ENCODE measurements at places on chromosomes 12 and 14.

DNA sequence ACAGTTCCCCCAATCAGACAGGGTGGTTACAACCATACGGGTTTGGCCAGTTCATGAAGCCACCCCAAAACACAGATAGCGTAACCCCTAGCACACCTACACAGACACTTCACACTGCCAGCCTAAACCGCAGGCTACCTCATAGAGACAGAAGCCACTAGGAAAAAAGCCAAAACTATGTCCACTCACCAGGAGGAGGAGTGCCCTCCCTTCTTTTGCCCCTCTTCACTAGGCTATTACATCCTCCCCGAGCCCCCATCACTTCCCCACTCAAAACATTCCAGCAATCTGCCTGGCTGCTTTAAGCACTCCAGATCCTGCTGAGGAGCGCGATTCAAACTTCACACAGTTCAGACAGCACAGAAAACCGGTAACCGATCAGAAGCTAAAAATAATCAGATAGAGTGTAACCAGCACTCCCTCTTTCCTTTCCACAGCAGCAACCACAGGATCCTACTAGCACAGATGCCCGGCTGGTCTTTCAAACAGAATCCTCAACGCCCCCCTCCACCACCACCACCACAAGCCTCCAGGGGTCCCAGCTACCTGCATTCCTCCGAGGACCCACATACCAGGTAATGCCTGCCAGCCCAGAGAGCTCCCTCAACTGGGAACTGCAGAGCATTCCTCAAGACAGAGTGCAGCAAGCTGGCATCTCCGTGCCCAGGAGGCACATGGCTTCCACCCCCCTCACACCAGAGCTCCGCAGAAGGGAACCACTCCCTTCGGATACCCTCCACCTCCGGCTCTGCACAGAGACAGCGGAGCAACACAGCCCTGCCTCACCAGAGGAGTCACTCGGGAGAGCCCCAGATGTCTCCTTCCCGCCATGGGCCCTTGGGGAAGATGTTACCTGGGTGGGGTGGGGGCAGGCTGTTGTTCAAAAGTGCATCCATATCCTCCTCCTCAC lies 1.5 kb downstream of the CHD4 start:
- DNase-seq: peak; percentile 19

DNA sequence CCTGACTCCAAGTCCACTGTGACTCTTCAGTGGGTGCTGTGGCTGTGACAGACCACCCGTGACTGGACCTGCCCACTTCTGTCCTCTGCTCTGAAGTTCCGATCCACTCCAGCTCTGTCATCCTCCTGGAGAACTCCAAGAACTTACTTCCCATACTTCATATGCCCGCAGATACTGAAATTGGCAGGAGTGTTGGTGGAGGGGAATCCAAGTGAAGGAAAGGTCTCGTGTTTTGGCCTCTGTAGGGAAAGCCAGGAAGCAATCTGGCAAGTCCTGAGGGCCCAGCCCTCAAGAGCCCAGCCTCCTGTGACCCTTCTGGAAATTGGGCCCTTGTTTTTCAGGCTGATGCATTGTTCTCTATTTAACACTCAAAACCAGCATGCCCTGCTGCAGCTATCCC lies 22.4 kb upstream of the FKBP4 start:
- DNase-seq: no peak

GRCh38 chr12:8960176-8960575 lies 10.7 kb upstream of the M6PR start:
- no peak for DNase-seq

DNA sequence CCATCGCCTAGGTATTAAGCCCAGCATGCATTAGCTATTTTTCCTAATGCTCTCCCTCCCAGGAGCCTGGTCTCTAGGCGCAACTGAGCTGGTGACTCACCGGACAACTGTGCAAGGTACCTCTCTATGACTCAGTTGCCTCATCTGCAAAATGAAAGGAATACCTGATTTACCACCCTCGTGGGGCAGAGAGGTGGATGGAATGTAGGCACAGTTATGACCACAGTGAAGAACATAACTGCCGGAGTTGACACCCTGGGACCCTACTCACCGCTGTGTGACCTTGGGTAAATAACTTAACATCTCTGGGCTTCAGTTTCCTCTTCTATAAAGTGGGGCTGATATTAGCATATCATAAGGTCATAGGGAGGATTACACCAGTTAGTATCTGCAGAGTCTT lies 22.6 kb downstream of the BCL11B start:
- DNase-seq: no peak

GRCh38 chr12:124888260-124888659 lies 24.6 kb upstream of the SCARB1 start:
- DNase-seq: no peak

GRCh38 chr14:60178820-60179219 lies 13.6 kb upstream of the DHRS7 start:
- no peak for DNase-seq

- peak; percentile 91 for DNase-seq
Measured at GRCh38 chr12:43742106-43742505, 16.5 kb downstream of the PUS7L start.

DNA sequence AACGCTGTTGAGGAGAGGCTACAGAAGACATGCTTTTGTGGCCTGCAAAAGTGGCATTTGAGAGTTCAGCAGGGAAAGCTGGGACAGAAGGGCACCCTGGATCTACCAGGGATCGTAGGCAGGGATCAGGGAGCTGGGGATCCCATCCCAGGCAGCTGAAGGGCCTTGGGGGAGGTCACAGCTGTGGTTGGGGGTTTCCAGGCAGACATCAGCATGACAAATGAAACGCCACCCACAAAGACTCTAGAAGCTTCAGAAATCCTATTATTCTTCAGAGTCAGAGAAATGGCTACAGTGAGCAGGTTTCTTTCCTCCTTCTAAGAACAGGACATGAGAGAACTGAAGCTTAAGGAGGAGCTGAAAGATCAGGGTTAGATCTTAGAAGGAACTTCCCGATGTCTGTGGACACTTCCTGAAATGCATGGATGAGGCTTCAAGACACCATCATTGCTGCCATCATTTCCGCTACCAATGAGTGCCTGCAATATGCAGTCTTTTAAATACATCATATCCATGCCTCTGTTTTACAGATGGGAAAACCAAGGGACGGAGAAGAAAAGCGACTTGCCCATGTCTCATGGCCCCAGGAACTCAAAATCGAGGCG lies 104.3 kb downstream of the RBM19 start:
- peak; percentile 18 for DNase-seq

GRCh38 chr12:131390412-131391334 lies 320.2 kb upstream of the SFSWAP start:
- no peak for DNase-seq

GRCh38 chr14:77979171-77979570 lies 179.3 kb downstream of the ADCK1 start:
- no peak for DNase-seq

- no peak for DNase-seq
Measured at GRCh38 chr12:103556890-103557627, 30.0 kb upstream of the STAB2 start.

- no peak for DNase-seq
Measured at GRCh38 chr12:48613321-48613720, 43.5 kb upstream of the LALBA start.

DNA sequence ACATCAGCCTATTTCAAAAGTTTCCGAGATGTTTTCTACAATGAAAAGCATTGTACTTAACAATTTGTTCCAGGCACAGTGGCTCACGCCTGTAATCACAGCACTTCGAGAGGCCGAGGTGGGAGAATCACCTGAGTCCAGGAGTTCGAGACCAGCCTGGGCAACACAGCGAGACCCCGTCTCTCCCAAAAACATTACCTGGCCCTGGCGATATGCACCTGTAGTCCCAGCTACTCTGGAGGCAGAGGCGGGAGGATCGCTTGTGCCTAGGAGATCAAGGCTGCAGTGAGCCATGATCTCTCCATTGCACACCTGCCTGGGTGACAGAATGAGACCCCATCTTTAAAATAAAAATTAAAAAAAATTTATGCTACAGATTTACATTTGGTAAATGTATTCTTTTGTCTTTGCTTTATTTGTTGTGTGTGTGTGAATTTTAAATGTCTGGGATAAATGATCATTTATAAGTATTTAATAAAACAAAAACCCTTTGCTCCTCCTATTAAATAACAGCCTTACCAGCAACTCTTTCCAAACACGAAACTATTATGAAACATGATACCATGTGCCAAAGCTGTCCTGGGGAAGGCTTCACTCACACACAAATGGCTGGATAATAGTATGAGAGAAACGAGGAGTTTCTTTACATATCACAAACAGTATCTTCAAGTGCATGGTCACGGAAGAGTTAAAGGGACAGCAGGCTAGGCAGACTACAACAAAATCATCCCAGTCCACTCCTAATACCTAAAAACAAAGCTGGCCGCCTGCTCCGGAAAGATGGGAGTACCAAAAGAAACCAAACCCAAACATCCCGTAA lies 1.1 kb downstream of the ATXN3 start:
- peak; percentile 20 for DNase-seq

- peak; percentile 95 for DNase-seq
Measured at GRCh38 chr14:68682166-68683103, 110.4 kb downstream of the ZFP36L1 start.

DNA sequence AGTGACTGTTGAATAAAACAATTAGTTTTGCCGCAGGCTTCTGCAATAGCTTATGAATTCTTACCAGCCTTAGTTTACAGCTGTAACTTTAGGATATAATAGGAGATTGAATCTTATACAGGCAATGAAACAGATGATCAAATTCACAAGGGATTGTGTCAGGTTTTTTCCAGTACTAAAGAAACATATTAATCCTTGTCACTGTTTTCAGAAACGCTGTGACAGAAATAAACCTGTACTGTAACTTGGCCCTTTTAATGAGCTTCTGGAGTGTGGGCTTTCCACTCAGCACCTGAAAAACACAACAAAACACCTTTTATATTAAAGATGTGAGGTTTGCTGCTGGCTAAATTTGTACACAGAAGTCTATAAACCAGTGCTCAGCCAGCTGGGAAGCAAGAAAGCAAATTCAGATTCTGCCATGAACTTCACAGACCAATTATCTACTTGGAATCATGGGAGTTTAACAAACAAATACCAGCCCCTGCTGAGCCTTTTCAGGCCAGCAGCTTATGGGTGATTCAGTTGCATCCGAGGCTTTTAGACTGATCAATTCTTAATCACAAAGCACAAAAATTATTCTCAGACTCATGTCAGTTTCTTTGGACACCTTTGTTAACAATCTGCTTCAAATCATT lies 109.5 kb downstream of the FOXG1 start:
- no peak for DNase-seq

GRCh38 chr12:108989376-108989775 lies 31.5 kb downstream of the SVOP start:
- DNase-seq: no peak

DNA sequence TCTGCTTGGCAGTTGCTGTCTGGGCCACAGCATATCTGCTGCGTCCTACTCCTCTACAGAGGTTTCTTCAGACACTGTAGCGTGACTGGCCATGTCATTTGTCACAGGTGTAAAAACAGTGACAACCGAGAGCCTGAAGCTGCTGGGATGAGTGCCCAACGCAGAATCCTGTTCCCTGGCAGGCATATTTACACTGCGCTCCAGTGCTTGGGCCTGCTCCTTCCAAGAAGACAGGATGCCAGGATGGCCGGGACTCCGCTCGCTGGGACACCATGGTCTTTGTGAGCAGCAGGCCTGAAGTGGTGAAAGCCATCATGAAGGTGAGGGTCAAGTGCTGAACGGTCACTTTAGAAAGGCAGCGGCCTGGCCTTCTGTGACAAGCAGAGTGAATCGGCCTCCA lies 171.4 kb downstream of the EMP1 start:
- no peak for DNase-seq

- no peak for DNase-seq
Measured at GRCh38 chr14:101458741-101459550, 102.3 kb upstream of the DIO3 start.

DNA sequence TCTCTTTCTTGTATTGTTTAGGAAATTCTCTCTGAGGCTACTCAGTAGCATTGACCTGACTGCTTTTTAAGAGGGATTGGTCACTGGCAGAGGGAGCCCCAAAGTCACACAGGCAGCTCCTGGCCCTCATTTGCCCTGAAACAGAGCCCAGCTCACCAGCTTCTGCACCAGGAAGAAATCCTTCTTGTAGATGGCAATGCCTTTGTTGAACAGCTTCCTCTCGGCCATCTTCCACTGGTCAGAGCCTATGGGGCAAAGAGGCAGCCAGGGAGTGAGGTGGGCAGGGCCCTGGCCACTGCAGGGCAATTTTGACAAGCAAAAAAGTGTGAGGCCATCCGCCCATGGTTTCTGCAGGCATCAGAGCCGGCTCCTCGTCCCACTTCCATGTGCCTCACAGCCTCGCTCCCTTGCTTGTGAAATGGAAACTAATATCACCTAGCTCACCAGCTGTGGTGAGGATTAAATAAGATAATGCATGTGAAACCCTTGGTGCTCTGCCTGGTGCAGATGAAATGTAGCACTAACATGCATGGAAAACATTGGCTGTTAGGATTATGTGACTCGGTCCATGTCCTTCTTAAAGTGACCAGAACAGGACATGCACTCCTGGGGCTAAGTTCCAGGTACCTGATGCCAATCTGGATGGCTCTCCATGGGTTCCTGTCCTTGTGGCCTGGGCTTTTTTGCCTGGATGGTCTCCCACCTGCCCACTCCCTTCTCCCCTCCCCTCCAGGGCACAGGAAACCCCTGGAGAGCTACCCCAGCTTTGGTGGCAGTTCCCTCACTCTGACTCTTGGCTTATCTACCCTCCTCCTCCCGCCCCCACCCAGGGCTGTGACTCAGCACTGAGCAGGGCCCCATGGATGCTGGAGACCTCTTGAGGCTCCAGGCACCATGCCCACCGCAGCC lies 11.2 kb upstream of the PNMA1 start:
- peak; percentile 66 for DNase-seq

GRCh38 chr14:30656190-30656632 lies 34.1 kb downstream of the SCFD1 start:
- DNase-seq: peak; percentile 7

DNA sequence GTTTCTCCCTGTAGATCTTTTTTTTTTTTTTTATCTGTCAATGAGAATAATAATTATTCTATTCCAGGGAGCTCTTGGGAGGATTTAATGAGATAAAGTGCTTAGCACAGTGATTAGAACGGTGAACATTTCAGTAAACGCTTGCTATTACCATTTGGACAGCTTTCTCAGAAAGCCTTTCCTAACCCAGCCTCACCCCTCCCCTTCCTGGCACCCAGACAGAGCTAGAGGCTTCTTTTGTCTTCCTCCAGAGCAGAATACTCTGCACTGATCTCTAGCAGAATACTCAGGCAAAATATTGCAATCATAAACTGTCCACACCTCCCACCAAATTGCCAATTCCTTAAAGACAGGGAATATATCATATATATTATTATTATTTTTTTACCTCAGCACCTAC lies 66.6 kb downstream of the ERGIC2 start:
- DNase-seq: no peak

DNA sequence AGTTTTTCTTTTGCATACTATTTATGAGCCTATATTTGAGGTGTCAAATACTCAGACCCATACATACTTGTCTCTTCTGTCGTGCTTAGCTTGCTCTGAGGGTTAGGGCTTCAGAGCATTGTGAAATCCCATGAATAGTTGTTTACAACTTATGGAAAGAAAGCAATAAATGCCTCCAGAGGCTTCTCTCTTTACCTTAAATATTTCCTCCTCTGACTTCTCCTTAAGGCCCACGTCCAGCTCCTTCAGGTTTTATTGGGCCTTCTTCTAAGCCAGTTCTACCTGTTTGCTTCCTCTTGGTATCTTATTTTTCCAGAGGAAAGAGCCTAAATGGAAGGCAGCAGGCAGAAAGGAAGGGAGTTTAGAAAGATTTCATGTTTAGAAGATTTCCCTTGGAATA lies 218.6 kb downstream of the SPTSSA start:
- no peak for DNase-seq

- no peak for DNase-seq
Measured at GRCh38 chr14:70836946-70837345, 27.6 kb upstream of the MAP3K9 start.

GRCh38 chr14:104464907-104465306 lies 114.7 kb upstream of the C14orf180 start:
- no peak for DNase-seq

- no peak for DNase-seq
Measured at GRCh38 chr12:102921240-102921639, 4.2 kb upstream of the PAH start.
